ENCODE measurements at places on chromosomes 6 and 20.

- DNase-seq = no peak
These were observed 32.0 kb downstream of the ZC2HC1B start for GRCh38 chr6:143896126-143896860.

- no peak for DNase-seq
These were observed 229.2 kb upstream of the SUPT3H start for GRCh38 chr6:45606831-45607400.

DNA sequence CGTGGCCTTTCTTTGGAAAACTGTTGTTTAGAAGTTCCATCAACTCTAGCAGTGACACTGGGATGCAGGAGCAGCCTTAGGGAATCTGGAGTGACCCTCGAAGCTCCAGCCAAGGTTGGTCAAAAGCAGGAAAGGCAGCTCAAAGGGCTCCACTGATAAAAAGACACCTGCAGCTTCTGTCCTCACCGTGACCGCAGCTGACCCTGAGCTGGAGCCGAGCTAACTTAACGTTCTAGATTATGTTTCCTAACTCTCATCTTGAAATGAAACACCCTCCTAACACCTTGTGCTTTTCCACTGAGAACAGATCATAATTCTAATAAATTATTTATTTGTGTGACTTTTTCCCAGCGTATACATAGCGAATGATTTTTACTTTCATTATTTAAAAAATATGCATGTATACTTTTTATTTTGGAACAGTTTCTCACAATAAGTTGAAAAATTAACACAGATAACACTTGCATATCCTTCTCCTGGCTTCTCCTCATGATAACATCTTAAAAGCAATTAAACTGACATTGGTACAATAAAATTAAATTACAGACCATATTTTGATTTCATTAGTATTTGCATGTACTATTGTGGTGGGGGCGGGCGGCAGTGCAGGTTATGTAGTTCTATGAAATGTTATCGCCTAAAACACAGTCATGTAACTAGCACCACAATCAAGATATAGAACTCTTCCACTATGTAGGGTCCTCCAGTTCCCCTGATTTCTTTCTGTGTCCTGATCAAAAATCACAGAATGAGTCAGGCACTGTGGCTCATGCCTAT lies 116.1 kb downstream of the MOXD1 start:
- no peak for DNase-seq

- peak; percentile 1 for DNase-seq
These were observed 631.1 kb upstream of the POU3F2 start for GRCh38 chr6:98203170-98203806.

DNA sequence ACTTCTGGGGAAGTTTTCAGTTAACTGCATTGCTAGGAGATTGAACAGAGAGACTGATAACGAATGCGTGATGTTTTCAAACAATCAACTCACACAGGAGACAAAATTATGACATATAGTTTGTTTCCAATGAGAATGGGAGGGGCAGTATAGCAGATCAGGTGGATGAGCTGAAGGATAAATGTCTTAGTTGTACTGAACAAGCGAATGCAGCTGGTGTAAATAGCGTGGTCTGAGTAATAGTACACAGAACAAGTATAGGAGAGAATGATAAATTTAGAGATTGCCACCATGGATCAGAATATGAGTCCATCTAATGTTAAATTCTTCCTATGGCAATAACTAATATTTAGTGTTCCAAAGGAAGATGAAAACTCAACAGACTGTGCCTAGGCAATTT lies 858.6 kb downstream of the EYS start:
- no peak for DNase-seq

- no peak for DNase-seq
These were observed 1.6 kb downstream of the TMEM14A start for GRCh38 chr6:52672412-52673025.

GRCh38 chr6:155050311-155050710 lies 55.2 kb downstream of the TIAM2 start:
- no peak for DNase-seq

DNA sequence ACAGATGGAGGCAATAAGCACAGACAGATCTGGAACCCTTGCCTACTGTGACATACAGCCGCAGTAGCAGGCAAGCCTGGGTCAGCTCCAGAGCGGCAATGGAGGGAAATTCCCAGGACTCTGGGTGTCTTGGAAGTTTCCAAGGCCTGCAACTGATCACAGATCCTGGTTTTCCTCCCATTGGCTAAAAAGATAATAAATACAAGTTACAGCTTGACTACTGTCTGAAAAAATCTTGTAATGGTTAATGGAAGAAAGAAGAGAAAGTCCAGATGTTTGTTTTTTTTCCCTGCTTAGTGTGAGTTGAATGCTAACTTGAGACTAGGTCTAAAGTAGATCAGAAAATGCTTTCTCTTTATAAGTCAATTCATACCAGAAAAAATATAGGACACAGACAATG lies 307.6 kb downstream of the ALDH8A1 start:
- no peak for DNase-seq

GRCh38 chr6:33908025-33908424 lies 104.2 kb upstream of the MLN start:
- DNase-seq = no peak

DNA sequence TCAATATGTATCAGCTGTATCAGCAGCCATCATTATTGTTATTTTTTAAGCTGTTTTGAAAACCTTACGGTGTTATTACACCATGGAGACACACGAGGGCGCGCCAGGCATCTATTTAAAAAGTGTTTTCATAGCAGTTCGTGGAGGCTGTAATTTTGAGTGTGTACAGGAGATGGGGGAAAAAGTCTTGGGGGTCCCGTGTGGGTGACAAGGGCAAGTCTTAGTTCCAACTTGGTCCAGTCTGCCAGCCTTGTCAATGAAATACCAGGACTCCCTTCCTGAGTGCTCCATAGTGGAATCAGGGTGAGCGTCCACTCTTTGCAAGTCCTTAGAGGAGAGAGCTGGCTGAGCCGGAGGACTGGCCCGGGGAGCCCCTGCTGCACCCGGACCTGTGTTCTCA lies 43.3 kb downstream of the SLC2A10 start:
- no peak for DNase-seq

DNA sequence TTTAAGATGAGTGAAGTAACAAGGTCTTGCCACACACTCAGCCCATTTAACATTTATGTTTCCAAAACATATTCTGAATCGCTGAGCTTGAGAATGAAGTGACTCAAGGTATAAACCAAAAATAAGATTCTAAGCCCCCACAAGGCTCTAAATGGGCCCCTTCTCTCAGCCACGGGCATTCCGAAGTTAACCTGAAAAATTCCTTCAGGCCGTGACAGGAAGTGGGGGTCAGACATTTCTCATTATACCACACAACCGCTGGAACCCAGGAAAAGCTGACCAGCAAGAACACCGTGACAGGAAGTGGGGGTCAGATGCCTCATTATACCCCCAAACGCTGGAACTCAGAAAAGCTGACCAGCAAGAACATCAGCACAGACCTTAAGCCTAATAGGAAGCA lies 247.9 kb downstream of the ERMARD start:
- DNase-seq = no peak

- DNase-seq = no peak
These were observed 137.8 kb downstream of the IPCEF1 start for GRCh38 chr6:154218787-154219186.

DNA sequence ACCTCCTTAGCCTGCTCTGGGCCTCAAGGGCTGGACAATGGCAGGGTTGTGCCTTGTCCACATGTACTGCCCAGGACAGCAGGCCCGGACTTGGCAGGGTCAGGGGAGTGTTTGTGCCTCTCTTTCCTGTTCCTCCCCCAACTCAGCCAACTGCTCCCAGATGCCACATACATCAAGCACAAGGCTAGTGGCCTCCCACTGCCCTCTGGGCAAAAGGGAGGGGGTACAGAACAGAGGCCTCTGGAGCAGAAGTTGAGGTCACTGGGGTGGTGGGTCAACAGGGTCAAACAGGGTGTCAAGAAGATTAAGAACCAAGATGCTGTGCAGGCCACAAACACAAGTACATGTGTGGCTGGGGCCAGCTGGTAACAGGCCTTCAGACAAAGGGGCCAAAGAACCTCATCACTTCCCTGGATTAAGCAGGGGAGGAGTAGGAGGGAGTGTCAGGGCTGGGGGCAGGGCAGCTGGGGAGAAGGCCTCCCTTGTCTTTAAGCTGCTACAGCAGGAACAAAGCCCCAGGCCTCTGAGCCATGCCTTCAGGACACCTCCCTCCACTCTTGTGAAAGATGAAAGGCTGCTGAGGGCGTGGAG lies 36.0 kb downstream of the KCNK5 start:
- no peak for DNase-seq

- DNase-seq = no peak
These were observed 1.8 kb downstream of the LTB start for GRCh38 chr6:31580438-31580740.

DNA sequence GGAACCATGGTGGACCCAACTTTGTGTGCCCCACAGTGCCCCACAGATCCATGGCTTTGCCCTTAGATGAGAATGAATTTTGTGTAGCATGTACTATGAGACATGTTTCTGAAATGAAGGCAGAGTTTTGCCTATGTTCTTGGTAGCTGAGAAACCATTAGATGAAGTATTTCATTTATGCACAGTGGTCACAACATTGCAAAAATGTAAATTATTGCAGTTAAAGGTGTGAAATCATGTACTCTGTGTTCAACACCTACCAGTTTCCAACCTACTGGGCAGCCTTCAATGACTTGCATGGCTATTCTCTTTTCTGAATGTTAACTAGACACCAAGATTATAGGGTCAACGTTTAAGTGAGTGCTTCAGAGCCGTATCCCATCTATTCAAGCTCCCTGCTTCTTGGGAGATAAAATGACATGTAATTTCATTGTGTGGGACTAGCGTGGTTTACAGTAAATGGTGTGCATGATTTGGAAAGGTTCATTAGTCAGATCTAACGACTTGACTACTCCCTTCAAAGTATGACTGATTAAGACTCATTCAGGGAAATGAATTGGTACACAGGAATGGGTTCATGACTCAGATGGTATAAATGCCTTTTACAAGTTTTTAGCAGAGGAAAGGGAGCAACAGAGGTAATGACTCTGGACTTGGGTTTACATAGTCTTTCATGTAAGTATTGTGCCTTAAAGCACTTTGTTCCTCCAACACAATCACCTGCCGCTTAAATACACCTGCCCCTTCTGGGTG lies 106.1 kb upstream of the AKIRIN2 start:
- no peak for DNase-seq

GRCh38 chr6:131683479-131683878 lies 17.7 kb downstream of the OR2A4 start:
- DNase-seq = no peak

DNA sequence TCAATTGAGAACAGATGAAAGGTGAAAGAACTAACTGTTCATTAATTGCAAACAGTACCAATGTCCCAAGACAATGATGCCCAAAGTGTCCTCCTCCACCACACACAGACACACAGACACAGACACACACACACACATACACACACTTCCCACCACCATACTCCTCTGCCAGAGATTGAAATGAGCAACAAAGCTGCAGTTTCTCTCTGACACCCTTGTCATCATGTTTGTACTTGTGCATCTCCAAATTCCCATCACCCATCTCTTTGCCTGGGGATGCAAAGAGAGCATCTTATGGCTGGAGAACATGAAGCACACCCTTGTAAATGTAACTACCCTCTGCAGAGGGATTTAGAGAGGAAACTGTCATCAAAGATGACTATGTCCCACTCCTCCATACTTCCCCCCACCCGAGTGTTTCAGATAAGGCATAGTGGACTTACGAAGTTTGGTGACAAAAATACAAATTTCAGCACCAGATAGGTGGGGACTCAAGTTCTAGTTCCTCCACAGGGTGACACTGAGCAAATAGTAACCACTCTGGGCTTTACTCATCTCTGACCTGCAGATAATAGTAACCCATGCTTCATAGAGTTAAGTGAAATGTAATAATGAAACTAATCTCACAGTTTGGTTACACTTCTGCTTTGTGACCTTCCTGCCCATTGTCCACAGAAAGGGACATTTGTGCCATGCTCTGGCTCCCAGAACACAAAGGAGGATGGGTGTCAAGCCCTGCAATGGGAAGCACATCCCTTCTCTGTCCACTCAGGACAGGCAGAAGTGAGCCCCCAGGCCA lies 8.7 kb downstream of the MAFB start:
- DNase-seq = no peak

DNA sequence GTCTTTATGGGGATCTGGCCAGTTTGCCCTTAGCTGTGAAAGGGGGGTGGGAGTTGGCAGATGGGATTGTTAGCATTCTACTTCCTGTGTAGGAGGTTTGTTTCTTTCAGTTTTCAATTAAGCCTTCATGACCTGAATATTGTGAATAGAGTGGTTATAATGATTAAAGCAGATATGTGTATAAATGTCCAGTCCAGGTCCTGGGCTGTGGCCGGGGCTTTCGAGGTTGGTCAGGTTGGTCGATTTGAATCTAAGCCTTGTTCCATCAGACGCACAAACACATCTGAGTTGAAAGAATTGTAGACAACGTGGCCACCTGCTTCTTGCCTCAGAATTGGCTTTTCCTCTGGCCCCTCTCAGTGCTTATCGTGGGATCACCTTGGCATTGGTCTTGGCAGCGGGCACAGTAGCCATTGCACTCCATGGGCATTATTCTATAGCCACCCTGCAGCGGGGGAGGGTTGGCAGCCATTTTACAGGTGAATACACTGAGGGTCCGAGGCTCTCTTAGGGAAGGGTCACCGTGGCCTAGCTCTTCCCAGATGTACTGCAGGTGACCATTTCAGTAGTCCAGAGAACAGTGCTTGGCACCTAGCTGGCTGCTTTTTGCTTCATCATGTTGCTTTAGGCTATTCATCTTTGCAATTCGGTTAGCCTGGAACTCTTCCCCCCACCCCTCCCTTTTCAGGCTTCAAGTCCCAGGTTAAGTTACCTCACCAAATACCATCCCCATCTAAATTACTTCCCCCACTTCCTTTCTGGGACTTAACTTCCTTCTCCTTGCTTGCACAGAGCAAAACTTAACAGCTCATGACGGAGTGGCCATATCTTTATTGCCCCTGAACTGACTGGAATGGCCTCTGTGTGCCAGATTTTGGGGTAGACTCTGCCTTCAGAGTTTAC lies 1.1 kb downstream of the RNF114 start:
- no peak for DNase-seq

- DNase-seq = no peak
These were observed 27.6 kb downstream of the TREML4 start for GRCh38 chr6:41255638-41256246.

GRCh38 chr20:37356961-37357371 lies 11.0 kb downstream of the SRC start:
- no peak for DNase-seq

- DNase-seq = no peak
These were observed 122.7 kb upstream of the RIPOR2 start for GRCh38 chr6:25058441-25058840.

GRCh38 chr6:128078276-128078675 lies 177.4 kb upstream of the THEMIS start:
- DNase-seq = no peak

GRCh38 chr20:40314278-40314677 lies 374.8 kb downstream of the MAFB start:
- no peak for DNase-seq

- no peak for DNase-seq
These were observed 109.8 kb downstream of the EYA4 start for GRCh38 chr6:133350928-133351327.

All from T-helper 2 cell (primary cell).